ENCODE measurements at places on chromosomes 16 and 17.

DNA sequence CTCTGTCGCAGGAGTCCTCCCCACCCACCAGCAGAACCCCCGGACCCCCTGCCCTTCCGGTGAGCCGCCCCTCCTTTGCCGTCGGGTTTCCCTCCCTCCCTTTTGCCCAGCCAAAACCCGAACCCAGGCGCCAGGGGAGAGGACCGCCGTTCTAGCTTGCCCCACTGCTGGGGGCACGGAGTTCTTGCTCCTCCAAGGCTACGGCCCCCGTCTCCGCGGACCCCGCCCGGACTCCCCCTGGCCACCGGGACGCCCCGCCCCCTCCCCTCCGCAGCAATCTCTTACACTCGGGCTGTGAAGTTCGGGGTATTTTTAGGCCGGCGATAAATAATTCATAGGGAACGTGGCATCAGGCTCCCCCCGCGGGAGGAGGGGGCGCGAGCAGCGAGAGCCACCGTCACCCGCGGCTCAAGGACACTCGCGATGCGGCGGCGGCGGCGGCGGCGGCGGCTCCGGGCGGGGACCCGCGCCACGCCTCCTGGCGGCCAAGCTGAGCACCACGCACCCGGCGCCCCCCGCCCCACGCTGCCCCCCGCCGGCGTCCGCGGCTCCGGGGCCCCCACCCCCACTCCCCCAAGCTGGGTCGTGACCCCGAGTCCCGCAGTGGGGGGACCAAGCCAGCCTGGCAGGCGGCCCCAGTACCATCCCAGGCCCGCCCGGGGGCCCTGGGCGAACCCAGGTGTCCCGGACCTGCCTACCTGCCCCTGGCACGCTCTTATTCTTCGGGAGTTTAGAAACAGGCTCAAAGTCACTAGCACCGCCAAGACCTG, at the start of gene GRIN2C:
GRIN2C (minus strand) TSS at position 427 of the 770 bp plus-strand sequence. CDS start 4,793 bp downstream, outside the sequence.
- peaks cover 74% of the 10 kb centered on the region for H3K27me3 ChIP-seq
- peaks cover 10% of the 10 kb centered on the region for H3K4me1 ChIP-seq
- H3K36me3 ChIP-seq: no peaks in the 10 kb centered on the region
- DNase-seq: peak; percentile 44
- H3K27ac ChIP-seq: no peak within 1 kb of the TSS
- peak within 1 kb of the TSS; percentile 40 for H3K4me3 ChIP-seq

DNA sequence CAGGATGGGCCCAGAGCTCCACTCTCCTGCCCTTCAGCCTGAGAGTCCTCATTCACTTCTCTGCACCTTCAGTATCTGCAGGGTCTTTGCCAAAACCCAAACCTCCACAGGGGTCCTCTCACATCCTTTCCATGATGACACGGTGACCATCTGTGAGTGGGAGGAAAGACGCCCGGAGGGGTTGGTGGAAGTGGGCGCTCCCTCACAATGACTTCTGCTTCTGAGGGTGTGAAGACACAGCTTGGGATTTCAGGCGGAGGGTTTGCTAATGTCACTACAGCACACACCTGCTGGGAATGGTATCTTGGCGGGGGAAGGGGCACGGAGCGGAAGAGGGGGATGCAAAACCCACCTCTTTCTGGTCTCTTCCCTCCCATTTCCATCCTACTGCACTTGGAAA, 115.1 kb upstream of the SDK2 start:
- no peaks in the 10 kb centered on the region for H3K27me3 ChIP-seq
- H3K36me3 ChIP-seq: no peaks in the 10 kb centered on the region
- no peak for DNase-seq
- H3K4me1 ChIP-seq: peaks cover 4% of the 10 kb centered on the region
- H3K27ac ChIP-seq: no peak overlapping the region

DNA sequence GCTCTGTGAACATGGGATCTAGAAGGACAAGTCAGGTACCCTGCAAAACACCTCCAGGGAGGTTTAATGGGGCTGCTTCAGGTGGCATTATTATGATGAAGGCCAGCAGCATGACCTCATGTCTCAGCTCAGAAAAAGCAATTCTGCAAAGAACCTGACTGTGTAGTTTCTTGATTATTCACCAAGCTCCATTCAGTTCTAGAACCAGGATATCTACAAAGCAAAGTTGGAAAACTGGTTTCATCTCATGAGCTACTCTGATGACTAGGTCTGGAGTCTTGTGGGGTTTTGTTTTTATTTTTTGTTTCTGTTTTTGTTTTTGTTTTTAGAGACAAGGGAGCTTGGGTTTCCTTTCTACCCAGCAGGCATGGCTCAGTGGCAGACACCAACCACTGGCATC, 19.0 kb upstream of the LRRC37A3 start:
- H3K36me3 ChIP-seq: no peaks in the 10 kb centered on the region
- no peak for DNase-seq
- no peak overlapping the region for H3K27ac ChIP-seq
- H3K4me3 ChIP-seq: no peak overlapping the region
- peaks cover 3% of the 10 kb centered on the region for H3K4me1 ChIP-seq

DNA sequence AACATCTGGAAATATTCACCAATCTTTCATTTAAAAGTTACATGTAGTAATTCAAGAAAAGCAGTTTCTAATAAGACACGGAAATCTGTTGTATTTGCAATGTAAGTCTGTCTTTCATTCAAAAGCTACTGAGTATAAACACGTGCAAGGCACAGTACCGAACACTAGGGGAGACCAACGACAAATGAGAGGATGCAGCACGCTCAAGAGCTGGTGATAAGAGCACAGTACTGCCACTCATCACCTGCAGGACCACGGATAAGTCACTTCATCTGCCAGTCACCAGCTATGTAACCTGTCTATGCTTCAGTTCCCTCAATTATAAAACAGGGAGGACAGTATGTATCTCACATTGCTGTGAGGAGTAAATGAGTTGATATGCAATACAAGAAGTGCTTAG, 67.1 kb downstream of the CLEC18A start:
- H3K27me3 ChIP-seq: no peaks in the 10 kb centered on the region
- DNase-seq: peak; percentile 44
- H3K36me3 ChIP-seq: peaks cover 17% of the 10 kb centered on the region
- no peak overlapping the region for H3K4me3 ChIP-seq
- H3K27ac ChIP-seq: no peak overlapping the region

- H3K36me3 ChIP-seq: no peaks in the 10 kb centered on the region
- peaks cover 28% of the 10 kb centered on the region for H3K27me3 ChIP-seq
- no peak for DNase-seq
- no peaks in the 10 kb centered on the region for H3K4me1 ChIP-seq
- H3K27ac ChIP-seq: no peak overlapping the region
Measured at GRCh38 chr16:77437859-77438258, 3.0 kb upstream of the ADAMTS18 start.

- H3K36me3 ChIP-seq: no peaks in the 10 kb centered on the region
- no peak overlapping the region for H3K27ac ChIP-seq
- peaks cover 19% of the 10 kb centered on the region for H3K27me3 ChIP-seq
- no peak overlapping the region for H3K4me3 ChIP-seq
- H3K4me1 ChIP-seq: peaks cover 3% of the 10 kb centered on the region
Measured at GRCh38 chr17:5840811-5841446, 229.2 kb upstream of the WSCD1 start.

DNA sequence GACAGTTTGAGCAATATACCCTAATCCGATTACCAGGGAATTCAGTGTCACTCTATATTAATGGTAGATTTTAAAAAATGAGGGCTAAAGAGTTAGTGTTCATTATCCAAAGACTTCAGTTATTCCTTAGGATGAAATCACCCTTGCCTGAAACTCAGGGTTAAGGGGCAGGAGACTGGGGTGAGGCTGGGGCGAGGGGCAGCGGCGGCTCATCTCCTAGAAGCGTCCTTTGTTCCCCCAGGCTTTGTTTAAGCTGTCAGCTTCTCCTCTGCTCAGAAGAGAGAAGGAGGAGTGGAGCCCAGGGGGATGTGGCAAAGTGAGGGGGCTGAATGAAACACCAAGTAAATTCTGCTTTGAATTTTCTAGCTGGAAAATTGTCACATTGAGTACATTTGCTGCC, 117.7 kb upstream of the ELAC2 start:
- no peak overlapping the region for H3K27ac ChIP-seq
- H3K27me3 ChIP-seq: peaks cover 3% of the 10 kb centered on the region
- no peak overlapping the region for H3K4me3 ChIP-seq
- no peaks in the 10 kb centered on the region for H3K36me3 ChIP-seq
- H3K4me1 ChIP-seq: no peaks in the 10 kb centered on the region

DNA sequence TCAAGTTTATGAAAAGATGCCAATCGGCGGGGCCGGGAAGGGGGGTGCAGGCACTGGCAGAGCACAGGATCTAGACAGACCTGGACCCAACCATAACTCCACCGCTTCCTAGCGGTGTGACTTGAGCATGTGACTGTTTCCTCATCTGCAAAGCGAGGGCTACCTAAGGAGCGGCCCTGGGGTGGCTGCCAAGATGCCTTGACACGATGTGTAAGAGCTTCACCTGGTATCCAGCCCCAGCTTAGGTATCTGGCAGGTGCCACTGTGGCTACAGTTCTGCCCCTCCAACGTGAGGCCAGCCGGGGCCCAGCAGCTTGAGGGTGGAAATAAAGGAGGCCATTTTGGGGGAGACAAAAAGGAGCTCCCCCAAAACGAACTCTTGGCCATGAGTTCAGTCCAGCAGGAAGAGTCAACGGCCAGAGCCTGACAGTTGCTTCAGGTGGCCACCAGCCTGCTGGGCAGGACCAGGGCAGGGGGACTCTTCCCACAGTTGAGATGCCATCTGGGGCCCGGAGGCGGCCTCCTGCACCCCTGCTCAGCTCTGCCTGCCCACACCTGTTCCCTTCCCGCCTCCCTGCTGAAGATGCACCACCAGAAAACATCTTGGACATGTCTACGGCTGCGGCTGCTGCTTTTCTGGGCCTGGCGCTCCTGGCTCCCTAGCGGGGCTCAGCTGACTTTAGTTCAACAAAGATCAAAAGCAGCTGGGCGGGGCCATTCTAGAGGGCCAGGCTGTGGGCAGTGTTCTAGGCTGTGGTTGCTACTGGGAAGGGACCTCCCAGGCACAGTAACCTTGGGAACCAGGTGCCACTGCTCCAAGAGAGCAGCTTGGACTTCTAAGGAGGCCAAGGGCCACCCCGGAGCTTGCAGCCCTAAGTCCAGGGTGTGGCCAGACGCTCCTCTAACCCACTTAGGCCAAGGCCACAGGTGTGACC, 3.4 kb upstream of the MTSS2 start:
- no peaks in the 10 kb centered on the region for H3K27me3 ChIP-seq
- no peak overlapping the region for H3K27ac ChIP-seq
- H3K4me1 ChIP-seq: peaks cover 6% of the 10 kb centered on the region
- H3K4me3 ChIP-seq: no peak overlapping the region
- no peaks in the 10 kb centered on the region for H3K36me3 ChIP-seq

DNA sequence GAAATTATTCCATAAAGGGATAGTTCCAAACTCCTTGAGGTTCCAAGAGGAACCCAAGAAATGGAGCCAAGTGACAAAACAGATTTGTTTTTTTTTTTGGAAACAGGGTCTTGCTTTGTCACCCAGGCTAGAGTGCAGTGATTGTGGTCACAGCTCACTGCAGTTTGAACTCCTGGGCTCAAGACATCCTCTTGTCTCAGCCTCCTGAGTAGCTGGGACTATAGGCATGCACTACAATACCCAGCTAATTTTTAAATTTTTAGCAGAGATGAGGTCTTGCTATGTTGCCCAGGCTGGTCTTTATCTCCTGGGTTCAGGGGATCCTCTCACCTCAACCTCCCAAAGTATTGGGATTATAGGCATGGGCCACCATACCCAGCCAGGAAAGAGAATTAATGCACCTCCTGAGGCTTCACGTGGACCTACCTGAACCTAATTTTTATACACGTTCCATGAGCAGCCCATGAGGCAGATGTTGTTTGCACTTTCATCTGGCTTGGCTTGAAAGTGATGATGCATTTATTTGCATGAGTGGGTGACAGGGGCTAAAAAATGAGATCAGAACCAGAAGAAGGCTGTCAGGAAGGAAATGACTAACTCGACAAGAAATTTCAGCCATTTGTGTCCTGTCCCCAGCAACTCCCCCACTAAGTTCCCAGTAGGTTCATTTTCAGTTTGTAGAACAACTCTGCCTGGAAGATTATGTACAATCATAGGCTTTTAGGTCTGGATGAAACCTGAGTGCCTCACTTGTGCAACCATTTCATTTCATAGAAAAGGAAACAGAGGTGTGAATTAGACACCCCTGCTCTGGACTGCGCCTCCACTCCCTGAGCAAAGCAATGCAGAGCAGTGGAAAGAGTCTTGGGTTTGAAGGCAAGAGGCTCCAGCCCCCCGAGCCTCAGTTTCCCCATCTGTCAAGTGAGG, 10.3 kb upstream of the IRF8 start:
- peak overlapping the region; percentile 32 for H3K4me3 ChIP-seq
- H3K27ac ChIP-seq: peak overlapping the region; percentile 90
- DNase-seq: peak; percentile 55
- H3K4me1 ChIP-seq: peaks cover 51% of the 10 kb centered on the region
- no peaks in the 10 kb centered on the region for H3K36me3 ChIP-seq

DNA sequence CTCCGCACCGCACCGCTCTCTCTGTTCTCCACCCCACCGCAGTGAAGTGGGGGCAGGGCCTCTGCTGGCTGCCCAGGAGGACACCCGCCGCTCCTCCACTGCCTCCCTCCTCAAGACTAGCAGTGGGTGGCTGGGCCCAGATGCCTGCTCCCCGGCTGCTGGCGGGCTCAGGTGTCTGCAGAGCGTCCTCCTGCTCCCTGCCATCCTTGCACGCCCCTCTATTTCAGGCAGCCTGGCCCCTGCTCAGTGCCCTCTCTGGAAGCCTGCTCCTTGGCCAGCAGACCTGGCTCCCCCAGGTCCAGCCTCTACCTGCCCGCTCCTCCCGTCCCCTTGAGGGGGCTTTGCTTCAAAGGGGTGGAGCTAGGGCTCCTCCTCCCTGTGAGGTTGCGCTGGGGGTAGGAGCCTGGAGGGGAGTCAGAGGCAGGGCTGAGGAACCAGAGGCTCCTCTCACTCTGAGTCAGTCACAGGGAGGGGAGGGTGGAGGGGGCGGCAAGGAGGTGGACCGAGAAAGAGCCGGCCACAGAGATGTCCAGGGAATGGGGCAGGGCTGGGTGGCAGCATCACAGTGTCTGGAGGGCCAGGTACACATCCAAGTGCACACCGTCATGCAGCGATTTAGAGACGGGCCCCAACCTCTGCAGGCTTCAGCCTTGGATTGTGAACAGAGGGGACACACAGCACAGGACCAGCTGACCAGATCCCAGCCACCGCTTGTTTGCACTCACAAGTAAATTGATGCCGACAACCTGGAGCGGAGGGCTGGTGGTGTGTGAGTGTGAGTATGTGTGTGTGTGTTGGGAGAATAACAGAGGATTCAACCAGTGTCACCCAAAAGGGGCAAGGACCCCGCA, 9.8 kb upstream of the TMEM92 start:
- no peak overlapping the region for H3K4me3 ChIP-seq
- H3K27ac ChIP-seq: no peak overlapping the region
- H3K4me1 ChIP-seq: no peaks in the 10 kb centered on the region
- no peaks in the 10 kb centered on the region for H3K36me3 ChIP-seq

- no peak overlapping the region for H3K27ac ChIP-seq
- DNase-seq: no peak
- H3K27me3 ChIP-seq: no peaks in the 10 kb centered on the region
- peaks cover 36% of the 10 kb centered on the region for H3K4me1 ChIP-seq
- peaks cover 81% of the 10 kb centered on the region for H3K36me3 ChIP-seq
Measured at GRCh38 chr16:15973421-15973820, 24.0 kb downstream of the ABCC1 start.

GRCh38 chr17:13484020-13484419, 117.7 kb downstream of the HS3ST3A1 start:
- H3K36me3 ChIP-seq: no peaks in the 10 kb centered on the region
- peaks cover 9% of the 10 kb centered on the region for H3K27me3 ChIP-seq
- DNase-seq: no peak
- H3K4me1 ChIP-seq: no peaks in the 10 kb centered on the region
